ENCODE measurements at places on chromosomes 3 and 15.

DNA sequence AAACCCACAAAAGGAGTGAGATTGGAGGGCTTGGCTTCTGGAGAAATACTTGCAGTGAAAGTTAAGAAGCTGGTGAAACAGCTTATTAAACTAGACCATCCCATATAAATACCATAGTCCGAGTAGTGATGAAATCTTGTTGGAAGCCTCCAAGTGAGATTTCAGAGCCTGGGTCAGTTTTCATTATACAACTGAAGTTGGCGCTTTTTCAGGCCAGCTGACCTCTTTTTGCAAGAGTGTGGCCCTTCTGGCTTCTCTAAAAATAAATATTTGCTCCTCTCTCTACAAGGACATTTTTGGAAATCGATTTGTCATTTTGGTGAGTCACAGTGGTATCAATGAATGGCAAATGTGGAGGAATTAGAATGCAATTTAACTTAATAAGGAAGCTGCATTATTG lies 51.2 kb upstream of the THRB start:
- no peaks in the 10 kb centered on the region for H3K27me3 ChIP-seq
- H3K4me3 ChIP-seq, result no peak overlapping the region
- DNase-seq, result peak; percentile 60
- H3K36me3 ChIP-seq, result no peaks in the 10 kb centered on the region
- H3K27ac ChIP-seq, result no peak overlapping the region
- H3K4me1 ChIP-seq, result no peaks in the 10 kb centered on the region

DNA sequence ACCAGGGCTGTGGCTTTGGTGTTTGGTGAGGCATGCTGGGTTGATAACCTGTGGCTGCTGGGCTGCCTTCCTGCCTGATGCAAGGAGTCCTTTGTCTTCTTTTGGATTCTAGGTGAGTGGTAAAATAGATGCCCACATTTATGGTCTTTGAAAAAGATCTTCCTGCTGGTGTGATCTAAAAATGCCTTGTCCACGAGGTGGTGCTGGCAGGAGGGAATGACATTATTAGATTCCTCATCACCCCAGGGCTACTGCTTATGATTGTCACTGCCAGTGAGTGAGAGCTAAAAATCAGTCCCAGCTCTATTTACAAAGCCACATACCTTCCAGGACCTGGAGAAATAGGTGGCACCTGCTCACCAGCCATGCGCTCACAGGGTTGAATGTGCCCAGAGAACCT lies 355.5 kb upstream of the ROPN1 start:
- no peak overlapping the region for H3K4me3 ChIP-seq
- no peak overlapping the region for H3K27ac ChIP-seq

GRCh38 chr3:99532246-99532645 lies 106.1 kb upstream of the COL8A1 start:
- H3K4me1 ChIP-seq, result peaks cover 9% of the 10 kb centered on the region
- peak; percentile 68 for DNase-seq
- no peak overlapping the region for H3K4me3 ChIP-seq
- no peak overlapping the region for H3K27ac ChIP-seq
- no peaks in the 10 kb centered on the region for H3K36me3 ChIP-seq

DNA sequence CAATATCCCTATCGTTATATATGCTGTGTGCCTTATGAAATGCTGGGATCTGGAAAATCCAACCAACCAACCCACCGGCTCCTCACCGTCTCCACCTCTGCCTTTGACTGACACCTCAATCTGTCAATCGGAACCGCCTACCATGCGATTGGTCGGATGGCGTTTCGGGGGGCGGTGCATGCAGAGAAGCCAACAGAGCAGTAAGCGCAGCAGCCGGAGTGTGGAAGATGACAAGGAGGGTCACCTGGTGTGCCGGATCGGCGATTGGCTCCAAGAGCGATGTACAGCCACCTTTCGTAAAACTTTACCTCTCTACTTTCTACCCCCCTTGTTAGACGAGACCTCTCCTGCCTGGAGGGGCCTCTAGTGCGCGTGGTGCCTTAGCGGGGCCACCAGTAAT lies 6.3 kb downstream of the CLK3 start:
- no peak overlapping the region for H3K4me3 ChIP-seq
- DNase-seq, result no peak
- H3K4me1 ChIP-seq, result peaks cover 8% of the 10 kb centered on the region
- peaks cover 74% of the 10 kb centered on the region for H3K36me3 ChIP-seq
- no peak overlapping the region for H3K27ac ChIP-seq

GRCh38 chr3:184349563-184350470 lies 11.6 kb downstream of the CLCN2 start:
- H3K27ac ChIP-seq, result no peak overlapping the region
- H3K27me3 ChIP-seq, result no peaks in the 10 kb centered on the region
- no peak overlapping the region for H3K4me3 ChIP-seq
- DNase-seq, result no peak
- no peaks in the 10 kb centered on the region for H3K36me3 ChIP-seq
- peaks cover 8% of the 10 kb centered on the region for H3K4me1 ChIP-seq

GRCh38 chr3:33250712-33251111 lies 26.5 kb upstream of the FBXL2 start:
- H3K36me3 ChIP-seq, result no peaks in the 10 kb centered on the region
- DNase-seq, result peak; percentile 32
- no peaks in the 10 kb centered on the region for H3K4me1 ChIP-seq
- no peak overlapping the region for H3K4me3 ChIP-seq
- no peaks in the 10 kb centered on the region for H3K27me3 ChIP-seq
- H3K27ac ChIP-seq, result no peak overlapping the region

DNA sequence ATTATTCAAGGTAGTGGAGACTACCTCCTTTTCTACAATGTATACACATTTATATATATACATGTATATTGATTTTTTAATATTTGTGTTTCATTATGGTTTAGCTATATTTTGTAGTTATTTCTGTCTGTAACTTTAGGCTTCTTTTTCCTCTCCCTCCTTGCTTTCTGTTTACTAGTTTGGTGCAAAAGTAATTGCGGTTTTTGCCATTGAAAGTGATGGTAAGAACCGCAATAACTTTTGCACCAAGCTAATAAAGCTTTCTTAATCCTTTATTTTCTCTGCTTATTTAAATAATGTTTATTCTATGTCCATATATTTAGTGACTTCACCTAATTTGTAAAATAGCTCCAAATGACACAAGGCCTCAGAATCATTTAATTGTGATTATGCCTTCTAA lies 195.3 kb upstream of the PLSCR5 start:
- no peak overlapping the region for H3K4me3 ChIP-seq
- DNase-seq, result no peak
- no peaks in the 10 kb centered on the region for H3K4me1 ChIP-seq
- no peak overlapping the region for H3K27ac ChIP-seq
- no peaks in the 10 kb centered on the region for H3K36me3 ChIP-seq

DNA sequence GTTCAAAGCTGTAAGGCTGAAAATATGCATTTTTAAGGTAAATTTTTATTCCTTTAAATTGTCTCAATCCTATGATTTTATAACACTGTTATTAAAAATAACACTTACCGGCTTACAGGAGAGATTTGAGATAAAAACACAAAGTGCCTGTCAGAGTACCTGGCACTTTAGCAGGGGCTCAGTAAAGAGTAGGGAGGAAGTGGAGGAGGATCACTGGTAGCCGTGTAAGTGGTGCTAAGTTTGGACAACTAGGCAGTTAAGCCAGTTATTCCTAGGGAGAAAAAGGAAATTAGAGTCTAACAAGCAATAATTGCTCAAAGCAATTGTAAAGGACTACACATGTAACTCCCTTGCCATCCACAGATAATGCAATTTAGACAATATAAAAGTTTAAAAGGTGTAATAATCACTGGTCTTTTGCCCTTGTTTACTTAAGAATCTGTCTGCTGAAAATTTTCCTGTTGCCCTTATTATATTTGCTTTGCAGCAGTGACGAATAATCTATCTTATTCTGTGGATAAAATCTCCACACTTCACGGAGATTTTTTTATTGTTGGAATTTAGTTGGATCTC lies 204.8 kb downstream of the CDIN1 start:
- H3K4me1 ChIP-seq, result peaks cover 53% of the 10 kb centered on the region
- DNase-seq, result no peak
- peak overlapping the region; percentile 77 for H3K27ac ChIP-seq
- peak overlapping the region; percentile 3 for H3K4me3 ChIP-seq
- no peaks in the 10 kb centered on the region for H3K36me3 ChIP-seq

- H3K27ac ChIP-seq, result no peak overlapping the region
- peaks cover 17% of the 10 kb centered on the region for H3K4me1 ChIP-seq
- peaks cover 8% of the 10 kb centered on the region for H3K36me3 ChIP-seq
These were observed 2.4 kb downstream of the CISH start for GRCh38 chr3:50609071-50609762.

DNA sequence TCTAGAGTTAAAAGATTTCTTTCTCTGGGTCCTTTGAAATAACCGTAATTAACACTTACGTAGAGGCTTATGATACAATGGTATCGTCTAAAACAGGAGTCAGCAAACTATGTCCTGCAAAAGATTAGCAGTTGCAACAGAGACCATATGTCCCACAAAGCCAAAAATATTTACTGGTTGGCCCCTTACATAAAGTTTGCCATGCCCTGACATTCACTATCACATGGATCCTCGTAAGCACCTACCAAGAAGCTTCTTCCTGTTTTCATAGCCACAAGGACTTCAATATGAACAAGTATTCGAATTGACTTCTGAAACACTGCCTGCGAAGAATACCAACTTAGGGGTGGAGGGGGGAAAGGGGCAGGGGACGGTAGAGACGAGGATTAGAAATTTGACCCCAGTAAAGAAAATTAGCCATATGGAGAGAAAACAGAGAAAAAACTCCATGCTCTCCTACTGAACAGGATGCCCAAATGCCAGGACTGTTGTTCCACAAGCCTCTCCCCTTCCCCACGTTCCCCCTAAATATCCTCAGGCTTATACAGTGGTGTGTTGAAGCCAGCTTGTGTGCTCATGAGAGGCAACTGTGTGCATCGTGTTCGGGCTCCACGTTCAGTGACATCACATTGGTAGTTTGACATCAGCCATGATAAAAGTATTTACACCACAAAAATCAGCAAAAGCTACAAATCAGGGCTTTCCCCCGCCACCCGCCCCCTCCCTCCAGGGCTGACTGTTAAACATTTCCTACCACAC lies 144.1 kb upstream of the HES1 start:
- no peak for DNase-seq
- no peak overlapping the region for H3K27ac ChIP-seq
- no peaks in the 10 kb centered on the region for H3K27me3 ChIP-seq
- no peak overlapping the region for H3K4me3 ChIP-seq

- H3K4me1 ChIP-seq, result peaks cover 12% of the 10 kb centered on the region
- H3K27me3 ChIP-seq, result no peaks in the 10 kb centered on the region
- no peak overlapping the region for H3K4me3 ChIP-seq
- H3K36me3 ChIP-seq, result peaks cover 29% of the 10 kb centered on the region
These were observed 5.5 kb upstream of the HYKK start for GRCh38 chr15:78501857-78502256.

- no peak overlapping the region for H3K27ac ChIP-seq
- H3K27me3 ChIP-seq, result no peaks in the 10 kb centered on the region
- H3K4me1 ChIP-seq, result no peaks in the 10 kb centered on the region
- no peak overlapping the region for H3K4me3 ChIP-seq
- DNase-seq, result no peak
These were observed 60.8 kb upstream of the GALNT15 start for GRCh38 chr3:16113704-16114103.

DNA sequence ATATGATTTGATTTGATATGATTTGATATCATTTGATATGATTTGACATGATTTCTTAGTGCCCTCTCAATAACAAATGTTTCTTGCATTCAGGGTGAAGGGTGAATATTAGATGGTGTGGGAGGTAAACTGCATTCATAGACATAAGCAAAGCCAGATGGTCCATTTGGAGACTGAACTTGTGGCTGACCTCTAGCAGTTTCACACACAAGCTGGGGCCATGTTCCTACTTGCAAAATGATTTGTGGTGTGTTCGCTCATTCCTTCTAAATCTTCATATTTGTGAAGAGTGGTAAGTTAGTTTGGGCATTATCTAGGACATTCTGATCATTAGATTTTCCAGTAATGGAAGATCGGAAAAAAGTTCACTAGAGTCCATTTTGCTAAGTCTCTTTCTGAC lies 40.5 kb upstream of the CCR4 start:
- H3K27ac ChIP-seq, result no peak overlapping the region
- H3K27me3 ChIP-seq, result no peaks in the 10 kb centered on the region
- DNase-seq, result peak; percentile 14

GRCh38 chr3:126865736-126866135 lies 117.2 kb upstream of the PLXNA1 start:
- DNase-seq, result no peak
- no peaks in the 10 kb centered on the region for H3K36me3 ChIP-seq
- H3K27ac ChIP-seq, result no peak overlapping the region
- peaks cover 25% of the 10 kb centered on the region for H3K4me1 ChIP-seq
- no peaks in the 10 kb centered on the region for H3K27me3 ChIP-seq

DNA sequence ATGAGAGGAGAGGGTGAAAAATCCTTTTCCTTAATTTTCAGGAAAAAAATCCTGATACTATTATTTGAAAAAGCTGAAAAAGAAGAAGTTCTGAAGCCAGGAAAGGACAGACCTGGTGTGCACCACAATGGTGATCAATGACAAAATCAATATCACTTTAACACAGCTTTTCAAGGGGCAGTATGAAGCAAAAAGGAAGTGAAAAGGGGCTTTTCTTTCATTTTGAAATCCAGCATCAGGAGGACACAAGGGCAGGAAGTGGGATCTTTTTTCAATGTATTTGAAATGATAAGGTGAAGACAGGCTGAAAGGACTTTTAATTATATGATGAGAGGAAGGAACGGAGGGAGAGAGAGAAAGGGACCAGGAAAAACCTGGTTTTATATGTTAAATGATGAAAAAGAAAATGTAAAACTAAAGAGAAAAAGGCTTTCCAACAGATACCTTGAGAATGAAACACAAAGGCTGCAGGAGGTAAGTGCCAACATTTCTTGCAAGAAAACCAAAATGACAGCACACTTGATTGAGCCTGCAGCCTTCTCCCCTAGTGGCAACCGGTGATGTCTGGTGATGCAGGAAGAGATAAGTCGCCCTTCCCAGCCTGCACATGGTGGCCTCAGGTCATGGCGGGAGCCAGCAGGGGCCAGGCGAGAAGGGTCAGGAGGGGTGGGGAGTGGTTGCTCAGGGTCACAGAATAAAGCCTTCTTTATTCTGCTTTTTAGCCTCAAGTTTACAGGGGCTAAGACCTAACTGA lies 236.7 kb upstream of the WNT5A start:
- no peaks in the 10 kb centered on the region for H3K27me3 ChIP-seq
- H3K4me3 ChIP-seq, result no peak overlapping the region
- no peak overlapping the region for H3K27ac ChIP-seq
- H3K4me1 ChIP-seq, result peaks cover 35% of the 10 kb centered on the region

GRCh38 chr3:171457607-171458061 lies 2.6 kb downstream of the TNIK start:
- H3K36me3 ChIP-seq, result no peaks in the 10 kb centered on the region
- H3K27me3 ChIP-seq, result no peaks in the 10 kb centered on the region
- H3K4me3 ChIP-seq, result peak overlapping the region; percentile 95
- H3K4me1 ChIP-seq, result peaks cover 30% of the 10 kb centered on the region

GRCh38 chr3:65607101-65607500 lies 431.6 kb downstream of the MAGI1 start:
- H3K27me3 ChIP-seq, result no peaks in the 10 kb centered on the region
- no peak overlapping the region for H3K27ac ChIP-seq
- no peaks in the 10 kb centered on the region for H3K36me3 ChIP-seq

GRCh38 chr3:146585156-146585555 lies 20.0 kb downstream of the PLSCR5 start:
- no peaks in the 10 kb centered on the region for H3K4me1 ChIP-seq
- no peaks in the 10 kb centered on the region for H3K27me3 ChIP-seq
- H3K4me3 ChIP-seq, result no peak overlapping the region
- H3K27ac ChIP-seq, result no peak overlapping the region
- H3K36me3 ChIP-seq, result no peaks in the 10 kb centered on the region
